ENCODE measurements at places on chromosomes 11 and 22.

GRCh38 chr11:12159351-12160099, 49.1 kb downstream of the MICAL2 start:
- no peak for DNase-seq

- no peak for DNase-seq
Measured at GRCh38 chr11:77212314-77213007, 84.4 kb downstream of the MYO7A start.

DNA sequence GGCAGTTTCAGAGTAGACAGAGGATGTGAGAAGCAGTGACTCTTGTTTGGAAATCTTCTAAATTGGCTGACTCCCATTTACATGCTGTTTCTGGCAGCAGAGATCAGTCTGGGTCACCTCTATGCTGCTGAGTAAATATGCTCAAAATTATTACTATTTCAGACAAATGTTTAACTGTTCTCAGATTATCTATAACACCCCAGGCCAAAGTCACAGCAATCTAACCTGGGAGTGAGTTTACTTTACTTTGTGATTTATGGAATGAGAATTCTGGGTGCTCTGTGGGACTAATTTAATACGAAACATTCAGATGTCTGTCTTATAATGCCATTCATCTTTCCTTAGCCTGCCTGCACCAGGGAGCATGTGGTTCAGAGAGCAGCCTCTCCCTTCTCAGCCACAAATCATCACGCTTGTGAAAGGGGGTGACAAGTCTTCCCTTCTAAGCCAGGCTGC, 282.5 kb upstream of the MPPED2 start:
- DNase-seq: no peak

DNA sequence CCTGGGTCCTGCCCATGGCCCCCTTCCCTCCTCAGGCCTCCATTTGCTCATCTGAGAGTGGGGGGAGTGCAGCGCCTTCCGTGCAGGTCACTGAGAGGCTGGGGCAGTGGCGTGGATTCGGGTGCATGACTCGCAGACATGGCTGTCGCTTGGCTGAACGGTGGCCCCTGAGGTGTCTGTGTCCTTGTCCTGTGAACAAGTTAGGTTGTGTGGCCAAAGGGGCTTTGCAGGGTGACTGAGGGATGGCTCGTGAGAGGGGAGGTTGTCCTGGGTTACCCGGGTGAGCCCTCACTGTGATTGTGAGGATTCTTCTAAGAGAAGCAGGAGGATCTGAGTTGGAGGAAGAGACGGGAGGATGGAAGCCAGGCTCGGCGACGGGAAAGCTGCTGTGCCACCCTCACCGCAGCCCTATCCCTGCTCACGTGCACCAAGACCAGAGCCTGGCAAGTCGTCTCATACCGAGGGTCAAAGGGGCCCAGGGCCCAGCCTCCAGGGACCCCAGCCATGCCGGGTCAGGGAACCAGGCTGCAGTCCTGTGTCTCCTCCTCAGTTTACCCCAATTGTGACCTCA, 79.1 kb downstream of the KCNQ1 start:
- DNase-seq: no peak

DNA sequence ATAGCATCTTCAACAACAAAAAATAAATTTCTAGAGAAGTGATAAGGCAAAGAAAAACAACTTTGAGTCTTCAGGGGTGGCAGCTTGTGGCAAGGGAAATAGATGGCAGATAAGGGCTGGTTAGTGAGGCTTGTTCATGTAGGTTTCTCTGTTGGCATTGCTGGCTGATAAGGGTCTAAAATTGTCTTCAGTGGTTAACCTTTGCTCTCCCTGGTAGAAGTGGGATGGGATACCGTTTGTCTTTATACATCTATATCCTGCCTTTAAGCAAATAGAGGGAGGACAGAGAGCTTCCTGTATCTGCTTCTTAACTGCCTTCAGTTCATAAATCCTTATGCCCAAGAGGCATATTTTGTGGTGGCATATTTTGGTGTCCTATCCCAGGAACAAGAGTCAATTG, 57.1 kb downstream of the TRAF6 start:
- no peak for DNase-seq

- DNase-seq: no peak
Measured at GRCh38 chr11:110779108-110779507, 66.9 kb upstream of the ARHGAP20 start.

DNA sequence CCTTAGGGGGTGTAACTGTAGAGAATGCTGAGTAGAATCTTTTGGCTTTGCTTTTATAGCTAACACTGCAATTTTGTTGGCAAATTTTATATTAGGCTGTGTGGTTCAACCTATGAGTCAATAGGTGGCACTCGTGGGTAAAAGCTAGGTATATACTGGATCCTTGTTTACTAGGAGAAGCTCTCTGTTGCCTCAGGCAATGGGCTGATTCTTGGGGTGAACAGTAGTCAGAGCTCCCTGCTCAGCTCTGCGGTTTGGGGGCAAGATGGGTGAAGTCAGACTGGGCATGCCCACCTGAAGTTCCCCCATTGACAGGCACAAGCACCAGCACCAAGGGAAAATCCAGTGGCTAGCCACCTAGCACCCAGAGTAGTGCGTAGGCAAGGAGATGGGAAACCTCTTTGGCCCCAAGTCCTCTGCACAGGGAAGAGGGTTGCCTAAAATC, 238.7 kb downstream of the FAM181B start:
- DNase-seq: no peak

GRCh38 chr22:20565079-20565734, 57.8 kb downstream of the MED15 start:
- no peak for DNase-seq

DNA sequence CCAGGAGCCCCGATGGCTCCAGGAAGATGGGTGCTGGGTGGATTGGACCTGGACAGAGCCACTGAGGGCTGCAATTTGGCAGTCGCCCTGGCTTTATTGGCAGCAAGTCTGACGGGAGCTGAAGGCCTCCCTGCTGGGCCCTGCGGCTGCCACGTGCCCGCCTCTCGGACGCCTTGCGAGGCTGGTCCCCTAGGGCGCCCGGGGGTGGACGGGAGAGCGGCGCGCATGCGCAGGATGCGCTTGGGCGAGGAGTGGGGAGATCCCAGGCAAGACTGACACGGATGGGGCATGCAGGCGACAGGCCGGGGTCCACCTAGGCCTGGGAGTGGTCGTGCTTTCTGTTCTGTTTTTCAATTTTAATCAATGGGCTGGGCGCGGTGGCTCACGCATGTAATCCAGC, 150.0 kb downstream of the ADAMTS15 start:
- DNase-seq: no peak
